ENCODE measurements at places on chromosomes 1 and 21.

- DNase-seq = no peak
Observed at GRCh38 chr1:204684206-204684570, 1.4 kb downstream of the LRRN2 start.

DNA sequence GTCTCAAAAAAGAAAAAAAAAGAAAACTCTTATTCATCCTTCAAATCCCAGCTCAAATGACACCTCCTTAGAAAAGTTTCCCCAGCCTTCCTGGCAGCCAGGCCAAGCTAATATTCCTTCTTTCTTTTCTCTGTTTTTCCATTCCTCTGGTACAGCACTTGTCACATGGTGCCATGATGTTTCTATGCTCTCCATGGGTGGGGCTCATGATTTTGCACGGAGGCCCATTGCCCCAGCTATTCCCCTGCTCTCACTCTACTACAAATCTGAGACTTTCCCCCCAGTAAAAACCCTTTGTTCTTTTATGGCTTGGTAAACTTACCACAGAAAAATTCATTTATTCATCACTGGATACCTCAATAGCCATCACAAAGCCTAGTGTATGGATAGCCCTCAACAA is 26.5 kb downstream of the OLFML2B start:
- no peak for DNase-seq

DNA sequence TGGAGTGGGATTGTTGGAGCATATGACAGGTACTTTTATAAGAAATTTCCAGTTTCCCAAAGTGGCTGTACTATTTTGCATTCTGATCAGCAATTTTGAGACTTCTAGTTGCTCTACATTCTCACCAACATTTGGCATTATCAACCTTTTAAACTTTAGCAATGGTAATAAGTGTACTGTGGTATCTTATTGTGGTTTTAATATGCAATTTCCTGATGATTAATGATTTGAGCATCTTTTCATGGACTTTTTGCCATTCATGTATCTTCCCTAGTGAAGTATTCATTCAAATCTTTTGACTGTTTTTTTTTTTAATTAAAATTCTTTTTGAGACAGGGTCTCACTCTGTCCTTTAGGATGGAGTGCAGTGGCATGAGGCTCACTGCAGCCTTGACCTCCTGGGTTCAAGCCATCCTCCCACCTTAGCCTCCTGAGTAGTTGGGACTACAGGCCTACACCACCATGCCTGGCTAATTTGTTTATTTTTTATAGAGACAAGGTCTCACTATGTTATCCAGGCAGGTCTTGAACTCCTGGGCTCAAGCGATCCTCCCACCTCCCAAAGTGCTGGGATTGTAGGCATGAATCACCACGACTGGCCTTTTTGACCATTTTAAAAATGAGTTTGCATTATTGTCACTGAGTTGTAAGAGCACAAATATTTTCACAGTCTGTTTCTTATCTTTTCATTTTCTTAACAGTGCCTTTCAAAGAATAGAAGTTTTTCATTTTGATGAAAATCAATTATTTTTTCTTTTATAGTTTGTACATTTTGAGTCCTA is 7.8 kb upstream of the SLC6A9 start:
- peak; percentile 59 for DNase-seq

DNA sequence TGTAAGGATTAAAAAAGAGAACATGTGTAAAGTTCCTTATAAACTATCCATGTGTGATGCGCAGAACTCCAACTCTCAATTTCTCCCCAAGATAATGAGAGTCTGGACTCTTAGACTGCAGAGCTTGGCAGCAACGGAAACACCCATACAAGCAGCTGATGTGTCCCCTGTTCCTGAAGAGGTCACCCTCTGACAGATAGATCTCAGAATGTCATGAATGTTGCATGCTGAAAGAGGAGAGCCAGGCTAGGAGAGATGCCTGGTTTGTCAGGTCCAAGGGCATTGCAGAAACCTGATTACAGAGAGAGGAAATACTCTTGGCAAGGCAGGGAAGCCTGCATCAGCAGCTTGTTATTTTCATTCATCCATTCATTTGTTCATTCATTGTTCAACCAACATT is 24.2 kb downstream of the MTARC1 start:
- no peak for DNase-seq

DNA sequence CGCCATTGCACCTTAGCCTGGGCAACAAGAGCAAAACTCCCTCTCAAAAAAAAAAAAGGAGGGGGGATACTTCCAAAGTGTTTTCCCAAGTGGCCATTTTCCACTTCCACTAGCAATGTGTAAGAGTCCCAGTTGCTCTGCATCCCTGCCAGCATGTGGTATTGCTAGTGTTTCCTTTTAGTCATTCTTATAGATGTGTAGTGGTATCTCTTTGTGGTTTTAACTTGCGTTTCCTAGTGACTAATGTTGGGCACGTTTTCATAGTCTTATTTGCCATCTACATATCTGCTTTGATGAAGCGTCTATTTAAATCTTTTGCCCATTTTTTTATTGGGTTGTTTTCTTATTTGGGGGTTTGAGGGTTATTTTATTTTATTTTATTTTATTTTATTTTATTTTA is 31.1 kb downstream of the INAVA start:
- peak; percentile 58 for DNase-seq

- DNase-seq = no peak
Observed at GRCh38 chr1:119007670-119008482, 19.7 kb upstream of the TBX15 start.

Data from amniotic epithelial cell (primary cell).